ENCODE measurements at places on chromosomes 5 and 9. TPM values are rescaled to one million over a fixed set of nuclear protein-coding genes. Genes with fewer than 3 reads are reported as not detected.

DNAI1 gene
- not detected for total RNA-seq

BARHL1 gene
- total RNA-seq, result not detected

AK8 gene
- total RNA-seq, result 0.47 TPM

PLAC8L1 gene
- total RNA-seq, result not detected

FCN1 gene
- total RNA-seq, result not detected

FOXI1 gene
- total RNA-seq, result not detected

IRX1 gene
- 0.09 TPM for total RNA-seq

STKLD1 gene
- total RNA-seq, result 0.95 TPM

HAPLN1 gene
- total RNA-seq, result 0.77 TPM

GLRA1 gene
- total RNA-seq, result not detected

PTBP3 gene
- 5.3 TPM for total RNA-seq

SLC6A3 gene
- not detected for total RNA-seq

PCDHA1 gene
- total RNA-seq, result under 0.01 TPM

RNF183 gene
- total RNA-seq, result not detected

HCN1 gene
- not detected for total RNA-seq

CKS2 gene
- 46.3 TPM for total RNA-seq
